ENCODE measurements at places on chromosomes 6 and 20. TPM values are rescaled to one million over a fixed set of nuclear protein-coding genes. Genes with fewer than 3 reads are reported as not detected.

Gene NNAT
- total RNA-seq = not detected

Gene PAQR8
- 0.82 TPM for total RNA-seq

Gene SLCO4A1
- 7.7 TPM for total RNA-seq

Gene FAM184A
- total RNA-seq = 0.07 TPM

Gene CRIP3
- 0.66 TPM for total RNA-seq

Gene BNIP5
- total RNA-seq = not detected

Gene RAB44
- total RNA-seq = 0.06 TPM

Gene BTNL2
- total RNA-seq = not detected

Gene CBLN4
- not detected for total RNA-seq

Gene TRIM40
- total RNA-seq = not detected

Gene RCAN2
- total RNA-seq = not detected

Gene CCR6
- total RNA-seq = not detected

Gene TINAG
- not detected for total RNA-seq

Gene BANF2
- total RNA-seq = not detected
